ENCODE measurements at places on chromosomes 6 and 20.

GRCh38 chr6:89368107-89368506 lies 15.6 kb upstream of the UBE2J1 start:
- peak; percentile 79 for DNase-seq

DNA sequence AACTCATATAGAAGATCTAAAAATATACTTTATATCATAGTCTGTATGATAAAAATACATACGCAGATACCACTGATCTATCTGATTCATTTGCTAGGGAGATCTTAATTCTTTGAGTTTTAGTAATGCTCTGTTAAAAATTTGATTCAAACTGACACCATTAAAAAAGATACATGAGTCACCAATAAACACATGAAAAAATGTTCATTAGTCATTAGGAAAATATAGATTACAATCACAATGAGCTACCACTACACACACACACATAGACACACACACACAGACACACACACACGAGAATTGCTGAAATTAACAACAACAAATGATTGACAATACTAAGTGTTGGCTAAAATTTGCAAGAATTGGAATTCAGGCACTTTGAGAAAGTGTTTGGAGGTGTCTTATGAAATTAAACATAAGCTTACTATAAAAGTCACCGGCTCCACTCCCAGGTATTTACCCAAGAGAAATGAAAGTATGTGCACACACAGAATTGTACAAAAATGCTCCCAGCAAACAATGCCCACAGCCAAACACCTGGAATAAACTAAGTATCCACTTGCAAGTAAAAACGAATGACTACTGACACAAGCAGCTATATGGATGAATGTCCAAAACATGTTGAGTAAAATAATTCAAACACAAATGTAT lies 117.7 kb upstream of the GGTLC1 start:
- no peak for DNase-seq

DNA sequence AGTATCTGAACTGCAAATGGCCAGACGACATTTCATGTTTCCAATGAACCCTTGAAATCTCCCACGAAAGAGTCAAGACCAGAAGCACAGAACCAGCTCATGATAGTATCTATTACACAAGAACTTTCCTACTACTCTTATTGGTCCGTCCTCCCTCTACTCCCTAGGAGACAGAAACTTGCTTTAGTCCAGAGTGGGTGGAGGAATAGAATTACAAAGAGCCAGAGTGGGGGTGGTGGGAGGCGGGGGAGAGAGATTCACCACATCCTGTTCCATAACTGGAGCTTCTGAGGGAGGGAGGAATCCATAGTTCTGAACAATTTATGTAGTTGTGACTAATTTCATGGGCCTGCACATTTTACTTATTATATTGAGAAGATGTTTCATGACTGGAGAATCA lies 18.5 kb upstream of the WFDC10A start:
- DNase-seq, result peak; percentile 79

DNA sequence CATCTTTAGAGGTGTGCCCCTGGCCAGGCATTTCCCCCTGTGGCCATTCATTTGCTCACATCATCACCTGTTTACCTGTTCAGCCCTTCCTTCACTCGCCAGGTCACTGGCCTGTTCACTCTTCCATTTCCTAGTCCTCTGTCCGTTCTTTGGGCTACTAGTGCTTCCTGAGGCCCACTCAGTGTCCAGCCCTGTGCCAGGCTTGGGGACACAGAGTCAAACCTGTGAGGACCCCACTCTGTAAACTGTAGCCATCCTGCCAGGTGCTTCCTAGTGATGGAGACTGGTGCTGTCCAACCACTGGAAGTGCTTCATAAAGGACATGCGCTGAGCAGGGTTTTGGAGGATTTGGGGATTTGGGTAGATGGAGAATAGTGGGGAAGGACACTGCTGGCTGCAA lies 3.5 kb downstream of the DLGAP4 start:
- DNase-seq, result no peak

DNA sequence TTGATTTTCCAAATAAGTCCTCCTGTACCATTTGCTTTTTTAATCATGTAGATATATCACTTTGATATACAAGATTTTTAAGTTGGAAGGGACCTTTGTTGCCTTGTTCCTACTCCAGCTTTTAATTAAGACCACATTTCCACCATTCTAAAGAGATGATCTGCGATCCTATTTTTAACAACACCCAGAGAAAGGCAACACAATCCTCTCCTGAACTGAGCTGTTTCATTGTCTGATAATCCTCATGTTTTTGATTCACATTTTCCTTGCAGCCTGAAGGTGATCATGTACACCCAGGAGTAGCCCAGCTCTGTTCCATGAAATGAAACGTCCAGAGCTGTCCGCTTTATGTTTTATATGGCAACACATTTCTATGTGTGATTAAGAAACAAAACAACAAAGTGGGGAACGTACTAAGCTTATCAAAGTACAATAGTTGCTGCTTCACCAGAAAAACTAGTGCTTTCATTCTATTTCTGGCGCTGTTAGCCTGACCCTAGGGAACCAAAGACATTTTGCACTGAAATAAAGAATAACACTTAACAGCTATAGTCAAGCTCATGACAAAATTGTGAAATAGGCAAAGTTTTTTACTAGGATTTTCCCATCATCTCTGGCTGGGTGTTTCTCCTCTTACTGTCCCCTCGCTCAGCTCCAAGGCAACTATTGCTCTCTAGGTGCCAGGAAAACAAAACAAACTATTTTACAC lies 22.6 kb upstream of the TRAF3IP2 start:
- no peak for DNase-seq

GRCh38 chr6:40550202-40551101 lies 36.7 kb downstream of the LRFN2 start:
- DNase-seq, result peak; percentile 40

DNA sequence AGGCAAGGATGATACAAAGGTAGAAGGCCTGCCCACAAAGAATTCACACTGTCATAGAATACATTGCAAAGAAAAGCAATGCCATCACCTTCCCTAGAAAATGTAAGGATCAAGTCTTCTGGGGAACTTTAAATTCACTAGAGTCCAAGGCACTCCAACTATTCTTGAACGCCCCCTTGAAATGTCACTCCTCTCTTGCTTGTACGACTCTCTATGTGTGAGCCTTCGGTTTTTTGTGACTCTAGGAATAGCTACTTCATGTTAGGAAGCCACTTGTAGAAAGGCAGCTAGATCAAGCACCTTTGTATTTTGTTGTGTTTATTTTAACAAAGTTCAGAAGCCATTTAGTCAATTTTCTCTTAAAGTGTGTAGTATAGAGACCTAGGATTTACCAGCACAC lies 159.2 kb upstream of the ARID1B start:
- no peak for DNase-seq

GRCh38 chr6:12060780-12061609 lies 48.9 kb downstream of the HIVEP1 start:
- peak; percentile 86 for DNase-seq

GRCh38 chr20:39611901-39612300 lies 649.8 kb downstream of the DHX35 start:
- no peak for DNase-seq

DNA sequence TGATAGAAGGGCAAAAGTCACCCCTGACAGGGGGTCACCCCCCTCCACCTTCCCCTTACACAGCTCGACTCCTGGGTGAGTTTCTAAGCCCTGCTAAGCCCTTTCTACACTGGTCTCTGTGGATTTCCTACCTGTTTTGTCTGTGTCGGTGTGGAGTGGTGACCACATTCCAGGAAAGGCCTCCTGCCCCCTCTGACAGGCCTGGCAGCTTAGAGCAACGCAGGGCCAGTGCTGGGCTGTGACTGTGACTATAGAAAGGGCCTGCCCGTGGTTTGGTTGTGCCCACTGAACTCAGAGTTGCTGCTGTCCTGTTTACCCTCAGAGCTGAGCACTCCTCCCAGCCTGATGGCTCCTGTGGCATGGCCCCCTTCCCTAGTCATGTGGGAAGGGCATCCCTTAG lies 109.0 kb downstream of the ARMC2 start:
- no peak for DNase-seq

GRCh38 chr6:48429610-48430009 lies 318.6 kb upstream of the PTCHD4 start:
- DNase-seq, result no peak

- DNase-seq, result no peak
Observed at GRCh38 chr6:55964136-55964535, 88.7 kb upstream of the BMP5 start.

DNA sequence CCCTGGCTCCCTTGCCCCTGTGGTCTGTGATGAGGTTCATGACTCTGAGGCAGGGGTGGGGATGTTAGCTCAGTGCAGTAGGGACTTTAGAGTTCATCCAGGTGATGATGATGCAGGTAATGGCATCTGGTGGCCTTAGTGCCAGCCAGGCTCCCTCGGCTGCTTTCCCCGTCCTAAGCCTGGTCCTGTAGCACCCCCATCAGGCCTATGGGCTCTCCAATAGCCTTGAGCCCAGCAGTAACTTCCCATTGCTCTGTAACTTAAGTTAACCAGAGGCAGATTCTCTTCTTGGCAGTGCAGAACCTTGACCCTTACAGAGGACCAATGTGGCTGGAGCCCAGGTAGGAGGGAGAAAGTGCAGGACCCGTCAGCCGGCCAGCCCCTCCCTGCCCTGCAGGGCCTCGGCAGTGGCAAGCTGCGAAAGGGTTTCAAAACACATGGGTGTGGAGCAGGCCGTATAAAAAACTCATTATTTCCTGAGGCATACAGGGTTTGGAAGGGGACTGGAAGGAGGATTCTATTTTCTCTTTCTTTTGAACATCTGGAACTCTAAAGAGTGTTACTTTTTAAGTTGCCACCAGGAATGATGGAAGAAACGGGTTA lies 406.9 kb downstream of the CDH26 start:
- peak; percentile 10 for DNase-seq

DNA sequence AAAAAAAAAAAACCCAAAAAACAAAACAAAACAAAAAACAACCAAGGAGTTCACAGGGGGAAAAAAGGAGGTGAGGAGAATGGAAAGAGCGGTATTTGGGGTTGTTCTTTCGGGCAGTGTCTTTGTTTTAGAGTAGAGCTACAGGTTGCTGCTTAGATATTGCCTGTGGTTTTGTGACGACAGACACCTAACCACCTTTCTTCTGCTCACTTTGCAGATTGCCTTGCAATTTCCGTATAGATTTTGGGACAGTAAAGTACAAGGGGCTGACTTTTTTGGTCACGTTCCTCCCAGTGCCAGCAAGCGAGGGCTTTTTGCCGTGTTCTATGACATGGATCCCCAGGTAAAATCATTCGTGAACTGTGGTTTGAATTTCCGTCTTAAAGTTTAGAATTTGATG lies 50.9 kb downstream of the DEK start:
- DNase-seq, result no peak

- DNase-seq, result no peak
Observed at GRCh38 chr20:23401051-23401450, 20.2 kb downstream of the NAPB start.

GRCh38 chr6:53107091-53107490 lies 41.5 kb downstream of the GCM1 start:
- no peak for DNase-seq
